ENCODE measurements at places on chromosomes 2 and 18.

DNA sequence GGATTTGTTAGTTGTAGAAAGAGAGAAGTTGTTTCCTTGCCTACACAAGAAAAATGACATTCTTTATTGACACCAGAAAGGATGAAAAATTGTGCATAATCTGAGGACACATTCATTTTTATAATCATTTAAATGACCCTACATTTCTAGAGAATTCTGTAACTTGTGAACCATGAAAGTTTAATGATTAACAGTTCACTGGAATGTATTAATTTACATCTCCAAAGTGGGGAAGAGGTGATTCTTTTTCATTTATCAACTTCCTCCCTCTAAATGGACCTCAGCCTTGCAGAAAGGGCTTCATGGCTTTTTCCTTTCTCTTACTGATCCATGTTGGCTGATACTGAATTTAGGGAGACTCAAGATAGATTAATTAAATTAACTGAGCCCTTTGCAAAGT lies 565.2 kb upstream of the LINC00305 start:
- no peak for DNase-seq

DNA sequence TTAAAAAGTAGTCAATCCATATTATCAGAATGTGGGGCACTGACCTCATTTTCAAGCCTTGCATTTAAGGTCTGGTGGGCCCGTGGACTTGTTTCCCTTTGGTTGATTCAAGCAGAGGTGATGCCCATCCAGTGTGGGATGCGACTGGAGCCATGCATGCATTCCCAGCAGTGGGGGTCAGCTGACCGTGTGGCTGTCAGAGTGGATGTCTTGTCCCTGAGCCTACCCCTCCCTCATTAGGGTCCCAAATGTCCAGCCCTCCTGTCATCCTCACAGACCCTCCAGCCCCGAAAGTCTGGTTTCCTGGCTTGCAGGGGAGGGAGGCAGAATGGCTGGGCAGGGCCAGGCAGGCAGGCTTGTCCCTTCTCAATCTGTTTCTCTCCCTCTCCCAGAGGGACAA lies 67.3 kb upstream of the SH3RF3 start:
- DNase-seq = no peak

DNA sequence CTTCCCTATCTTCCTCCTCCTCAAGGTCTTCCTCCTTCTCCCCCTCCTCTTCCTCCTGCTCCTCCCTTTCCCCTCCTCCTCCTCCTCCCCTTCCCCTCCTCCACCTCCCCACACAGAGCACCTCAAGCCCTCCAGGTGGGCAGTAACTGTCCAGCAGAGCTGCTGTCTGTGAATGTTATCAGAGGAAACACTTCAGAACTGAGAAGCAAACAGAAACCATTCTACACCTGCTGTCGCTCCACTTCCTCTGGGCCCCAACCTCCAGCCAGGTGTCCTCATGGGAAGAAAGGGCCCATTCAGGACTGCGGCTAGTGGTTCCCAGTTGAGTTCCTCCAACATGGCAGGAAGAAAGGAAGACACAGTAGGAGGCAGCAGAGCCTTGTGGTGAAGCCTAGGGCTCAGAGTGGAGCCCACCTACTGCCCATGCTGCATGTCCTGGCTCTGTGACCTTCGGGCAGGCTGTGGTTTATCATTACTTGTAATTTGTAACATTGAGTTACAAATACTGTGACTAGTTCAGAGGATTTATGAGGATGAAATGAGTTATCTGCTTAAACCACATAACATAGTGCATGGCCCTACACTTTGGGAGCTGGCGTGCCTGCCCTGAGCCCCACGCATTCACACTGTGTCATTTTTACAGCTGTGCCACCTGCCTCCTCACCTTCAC lies 165.9 kb upstream of the ID2 start:
- no peak for DNase-seq

DNA sequence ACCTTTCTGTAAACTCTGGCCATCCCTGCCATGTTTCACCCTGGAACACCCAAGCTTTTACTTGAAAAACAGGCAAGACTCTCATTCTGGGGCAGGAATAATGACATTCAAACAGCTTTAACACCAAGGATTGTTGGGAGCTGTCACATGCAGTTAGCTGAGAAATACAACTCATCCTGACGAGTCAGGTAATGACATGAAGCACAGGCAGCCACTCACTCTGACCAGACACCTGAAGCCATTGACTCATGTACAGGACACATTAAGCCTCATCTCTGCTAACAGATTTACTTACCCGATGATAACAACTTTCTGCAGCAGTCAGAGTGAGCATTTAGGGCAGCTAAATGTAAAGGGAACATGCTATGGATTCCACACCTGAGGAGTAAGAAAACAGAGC lies 163.1 kb upstream of the PGAP1 start:
- no peak for DNase-seq

- peak; percentile 83 for DNase-seq
These were observed 492.4 kb downstream of the PLCL1 start for GRCh38 chr2:198296665-198297308.

DNA sequence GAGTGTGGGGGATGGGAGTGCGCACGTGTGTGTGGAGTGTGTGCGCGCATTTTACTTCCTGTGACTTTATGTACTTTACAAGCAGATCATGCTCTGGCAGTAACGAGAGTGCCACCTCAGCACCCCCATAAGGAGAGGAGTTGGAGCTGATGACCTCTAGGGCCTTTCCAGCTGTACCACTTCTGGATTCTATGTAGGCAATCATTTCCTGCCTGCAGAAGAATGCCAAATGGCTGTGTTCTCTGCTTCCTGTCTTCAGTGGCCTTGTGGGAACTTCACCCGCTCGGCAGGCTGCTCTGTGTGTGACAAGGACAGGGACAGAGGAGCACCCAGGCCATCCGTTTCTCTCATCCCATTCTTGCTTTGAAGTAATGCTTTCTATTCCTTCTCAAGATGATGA lies 22.8 kb upstream of the ZNF385B start:
- no peak for DNase-seq

Measured in hematopoietic multipotent progenitor cell treated with erythropoietin and hydrocortisone succinate and interleukin-3 and kit ligand, for 4 days (in vitro differentiated cells).